ENCODE measurements at places on chromosomes 5 and 9.

GRCh38 chr5:82785882-82786509 is 291.2 kb downstream of the TMEM167A start:
- DNase-seq = no peak

DNA sequence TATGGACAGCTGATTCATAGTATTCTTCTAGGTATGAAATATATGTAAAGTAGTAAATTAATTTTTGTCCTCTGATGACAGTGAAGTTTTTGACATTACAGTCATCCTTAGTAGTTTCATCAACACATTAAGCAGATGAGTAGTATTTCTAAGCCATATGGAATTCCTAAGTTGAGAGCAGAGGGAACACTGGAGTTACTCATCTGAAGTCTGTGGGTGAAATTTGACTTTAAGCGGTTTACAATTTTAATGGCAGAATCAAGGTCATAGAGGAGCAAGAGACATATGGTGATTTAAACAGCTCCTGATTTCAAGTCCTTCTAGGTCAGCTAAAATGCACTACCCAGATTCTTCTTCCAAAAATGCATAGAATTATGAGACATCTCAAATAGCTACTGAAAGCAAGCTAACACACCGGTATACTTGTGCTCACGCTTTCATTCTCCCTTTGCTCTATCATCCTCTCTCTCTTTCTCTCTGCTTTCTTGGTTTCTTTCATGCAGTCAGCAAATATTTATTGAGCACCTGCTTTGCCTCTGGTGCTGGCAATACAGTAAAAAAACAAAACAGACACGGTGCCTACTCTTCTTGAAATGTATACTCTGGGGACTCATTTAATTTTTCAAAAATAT is 235.9 kb downstream of the FER start:
- DNase-seq = no peak

DNA sequence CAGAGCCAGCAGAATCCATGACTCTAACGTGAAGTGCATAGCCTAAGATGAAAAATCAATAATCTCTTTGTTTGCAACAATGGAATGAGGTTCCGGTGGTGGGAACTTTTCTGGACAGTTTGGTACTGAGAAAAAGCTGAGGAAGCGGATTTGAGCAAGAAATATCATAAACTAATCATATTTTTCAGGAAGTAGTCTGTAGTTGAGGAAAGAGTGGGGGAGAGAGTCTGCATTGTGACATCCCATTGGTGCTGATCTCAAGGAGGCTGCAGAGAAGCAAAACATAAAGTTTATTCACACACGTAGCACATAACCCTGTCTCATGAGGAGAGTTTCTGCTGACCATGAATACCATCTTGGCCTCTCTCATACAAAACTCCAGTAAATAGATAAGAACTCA is 15.8 kb upstream of the FCHO2 start:
- no peak for DNase-seq

DNA sequence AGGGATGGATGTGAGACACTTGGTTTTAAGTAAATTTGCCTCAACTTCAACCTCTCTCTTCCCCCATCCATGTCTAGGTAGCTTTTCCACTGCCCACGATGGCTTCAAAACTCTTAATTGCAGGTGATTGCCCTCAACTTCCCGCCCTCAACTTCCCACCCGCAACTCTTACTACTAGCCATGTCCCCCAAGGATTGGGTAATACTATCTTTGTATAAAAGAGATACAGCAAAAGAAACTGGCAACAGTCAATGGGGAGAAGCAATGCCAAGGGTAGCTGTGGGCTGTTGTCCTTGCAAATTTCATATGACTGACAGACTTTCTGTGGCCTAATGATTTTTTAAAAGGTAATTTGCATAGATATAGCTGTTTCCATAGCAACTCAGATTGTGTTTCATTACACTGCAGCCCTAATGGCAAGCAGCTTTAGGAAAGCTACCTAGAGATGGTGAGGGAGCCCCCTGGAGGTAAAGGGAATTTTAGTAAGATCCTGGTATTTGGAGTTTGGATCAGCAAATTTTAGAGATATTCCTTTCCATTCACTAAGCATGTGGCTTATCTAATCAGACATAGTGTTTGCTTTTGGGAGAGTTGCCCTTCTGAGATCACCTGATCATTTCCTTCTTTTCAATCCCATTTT is 421.5 kb upstream of the DAP start:
- DNase-seq = no peak

DNA sequence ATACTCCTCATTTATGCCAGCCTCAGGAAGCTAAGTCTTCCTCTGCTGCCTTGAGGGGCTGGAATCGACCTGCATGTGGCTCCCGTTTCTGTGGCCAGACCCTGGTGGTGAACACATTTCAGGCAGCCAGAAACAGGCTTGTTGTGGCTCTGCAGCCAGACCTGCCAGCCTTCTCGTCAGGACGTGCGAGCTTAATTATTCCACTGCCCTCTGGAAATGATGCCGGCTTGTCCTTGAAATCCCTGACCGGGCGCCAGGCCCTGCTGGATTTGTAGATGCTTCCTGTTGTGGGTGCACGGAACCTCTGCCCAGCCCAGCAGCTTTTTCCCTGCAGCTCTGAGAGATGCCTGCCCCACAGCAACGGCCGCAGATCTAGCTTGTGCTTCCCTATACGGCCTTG is 41.6 kb downstream of the PDZD2 start:
- DNase-seq = no peak

GRCh38 chr9:114611516-114612271 is 603 bp downstream of the TMEM268 start:
- peak; percentile 11 for DNase-seq

DNA sequence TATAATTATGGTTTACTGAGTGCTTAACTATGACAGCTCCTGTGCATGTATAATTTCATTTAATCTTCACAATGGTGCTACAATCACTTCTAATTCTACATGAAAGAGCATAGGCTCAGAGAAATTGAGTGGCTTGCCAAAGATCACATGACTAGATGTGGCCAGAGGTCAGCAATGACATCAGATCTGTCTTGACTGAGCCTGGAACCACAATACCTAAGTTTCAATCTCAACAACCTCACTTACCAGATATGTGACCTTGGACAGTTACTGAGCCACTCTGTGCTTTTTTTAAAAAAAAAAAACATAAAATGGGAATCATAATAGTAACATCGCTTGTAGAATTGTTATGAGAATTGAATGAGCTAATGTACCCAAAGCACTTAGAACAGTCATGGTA is 130.7 kb downstream of the TRIM32 start:
- DNase-seq = no peak

- DNase-seq = no peak
Measured at GRCh38 chr9:136570916-136571315, 25.1 kb upstream of the NOTCH1 start.

DNA sequence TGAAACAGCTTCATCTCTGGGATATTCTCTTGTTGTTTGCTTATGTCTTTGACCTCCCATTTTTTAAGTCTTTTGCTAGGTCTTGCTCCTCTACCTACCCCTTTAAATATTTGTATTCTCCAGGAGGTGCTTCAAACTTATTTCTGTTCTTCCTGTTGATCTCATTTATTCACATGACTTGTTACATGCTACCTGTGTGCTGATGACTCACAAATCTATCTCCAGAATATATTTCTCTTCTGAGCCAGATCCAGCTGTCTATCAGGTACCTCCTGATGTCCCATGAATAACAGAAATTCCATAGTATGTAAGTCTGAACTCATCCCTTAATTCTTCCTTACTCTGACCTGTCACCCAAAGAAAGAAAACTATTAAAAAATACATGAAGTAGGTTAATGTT is 11.0 kb downstream of the NIPBL start:
- DNase-seq = no peak

Data from activated T-cell treated with anti-CD3 and anti-CD28 coated beads, Interleukin-2, amount 50 U/mL, for 72 hours (primary cell).